ENCODE measurements at places on chromosomes 11 and 22.

DNA sequence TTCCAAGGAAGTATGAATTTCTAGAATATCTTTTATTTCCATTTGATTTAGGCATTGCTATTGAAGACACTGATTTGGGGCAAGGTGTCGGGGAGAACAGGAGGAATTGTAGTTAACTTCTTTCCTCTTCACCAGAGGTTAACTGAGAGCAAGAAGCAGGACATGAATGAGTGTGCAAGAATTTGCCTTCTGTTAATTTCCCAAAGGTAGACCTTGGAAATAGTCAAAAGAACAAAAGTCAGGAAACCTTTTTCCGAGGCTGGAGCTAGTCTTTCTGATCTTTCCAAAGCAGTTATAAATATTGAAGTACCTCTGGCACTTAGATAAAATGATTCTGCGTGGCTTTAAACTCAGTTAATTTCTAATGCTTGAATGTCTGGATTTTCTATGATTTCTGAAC is 66.9 kb downstream of the MTMR3 start:
- DNase-seq = no peak

- DNase-seq = no peak
These were observed 11.3 kb upstream of the MTMR3 start for GRCh38 chr22:29871684-29872083.

- no peak for DNase-seq
These were observed 780.6 kb downstream of the OPCML start for GRCh38 chr11:132751516-132752250.

DNA sequence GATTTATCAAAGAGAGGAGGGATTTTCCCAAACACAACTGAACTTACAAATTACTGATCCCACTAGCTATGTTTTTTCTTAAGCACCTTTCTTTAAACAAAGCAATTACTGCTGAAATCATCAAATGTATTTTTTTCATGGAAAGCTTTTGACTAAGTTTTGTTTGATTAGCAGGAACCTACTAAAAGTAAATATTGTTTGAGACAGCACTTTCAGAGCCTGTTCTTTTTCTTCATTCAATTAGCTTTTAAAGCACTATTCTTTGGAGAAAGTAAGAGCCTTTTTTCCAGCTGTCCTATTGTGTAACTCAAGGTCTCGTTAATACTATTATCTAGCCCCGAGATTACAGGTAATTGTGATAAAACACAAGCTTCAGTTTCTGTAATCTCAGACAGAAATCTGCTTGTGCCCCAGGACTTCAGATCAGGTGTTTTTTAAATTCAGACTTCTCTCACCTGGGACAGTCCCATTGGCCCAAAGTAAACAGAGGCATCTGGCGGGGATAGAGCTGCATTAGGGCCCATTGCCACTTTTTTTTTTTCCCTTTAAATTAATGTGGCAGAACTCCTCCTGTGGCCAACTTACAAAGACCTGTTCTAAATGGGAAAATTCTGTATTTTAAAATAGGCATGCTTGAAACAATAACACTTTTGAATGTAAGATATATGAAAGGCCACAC is 11.0 kb downstream of the CSTPP1 start:
- DNase-seq = no peak

DNA sequence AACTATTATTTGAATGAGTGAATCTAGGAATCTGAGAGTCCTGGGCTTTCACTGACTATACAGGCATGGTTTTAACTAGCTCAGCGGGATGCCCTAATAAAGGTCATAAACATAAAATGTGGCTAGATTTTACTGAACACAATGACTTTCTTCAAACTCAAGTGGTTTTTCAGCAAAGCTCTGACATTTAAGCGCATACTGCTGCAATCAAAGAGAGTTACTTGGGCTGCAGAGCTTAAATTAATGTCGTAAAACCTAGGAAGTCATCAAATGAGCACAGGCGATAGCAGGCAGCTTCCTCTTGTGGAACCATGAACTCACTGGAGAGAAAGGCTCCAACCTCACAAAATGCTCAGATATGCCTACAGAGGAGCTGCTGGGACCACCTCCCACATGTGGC is 6.7 kb downstream of the CSNK2A3 start:
- no peak for DNase-seq

DNA sequence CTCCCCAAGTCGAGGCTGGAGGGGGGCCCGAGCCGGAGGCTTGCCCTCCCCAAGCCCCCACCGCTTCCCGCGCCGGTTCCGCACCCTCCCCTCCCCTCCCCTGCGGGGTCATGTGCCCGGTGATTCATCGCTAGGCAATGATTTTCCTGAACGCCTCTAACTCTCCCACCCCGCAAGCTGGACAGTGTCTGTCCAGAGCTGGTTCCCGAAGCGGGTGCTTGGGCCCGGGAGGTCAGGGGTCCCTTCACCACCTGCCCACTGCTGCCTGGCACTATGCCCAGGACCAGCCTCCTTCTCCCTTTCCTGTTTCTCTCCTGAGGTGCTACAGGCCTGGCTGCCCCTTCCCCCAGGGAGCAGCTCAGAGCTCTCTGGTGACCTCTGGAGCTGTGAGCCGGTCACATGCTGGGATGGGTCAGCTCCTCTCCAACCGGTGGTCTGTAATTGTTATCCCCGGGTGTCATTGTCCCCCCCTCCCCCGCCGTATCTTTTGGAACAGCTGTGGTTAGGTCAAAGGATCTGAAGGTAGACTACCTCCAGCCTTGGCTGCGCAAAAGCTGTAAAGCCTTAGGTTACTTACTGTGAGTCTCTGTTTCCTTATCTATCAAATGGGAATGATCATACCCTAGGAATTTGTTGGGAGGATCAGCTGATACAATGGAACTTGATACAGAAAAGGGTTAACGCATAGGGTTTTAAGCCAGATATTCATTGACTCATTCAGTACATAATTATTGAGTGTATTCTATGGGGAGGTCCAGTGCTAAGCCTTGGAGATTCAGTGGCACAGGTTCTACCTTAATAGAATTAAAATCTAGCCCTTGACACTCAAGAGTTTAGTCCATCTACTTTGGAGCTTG is 753 bp downstream of the STX3 start:
- DNase-seq = peak; percentile 69

GRCh38 chr22:47139790-47140119 is 377.3 kb downstream of the TBC1D22A start:
- DNase-seq = no peak

DNA sequence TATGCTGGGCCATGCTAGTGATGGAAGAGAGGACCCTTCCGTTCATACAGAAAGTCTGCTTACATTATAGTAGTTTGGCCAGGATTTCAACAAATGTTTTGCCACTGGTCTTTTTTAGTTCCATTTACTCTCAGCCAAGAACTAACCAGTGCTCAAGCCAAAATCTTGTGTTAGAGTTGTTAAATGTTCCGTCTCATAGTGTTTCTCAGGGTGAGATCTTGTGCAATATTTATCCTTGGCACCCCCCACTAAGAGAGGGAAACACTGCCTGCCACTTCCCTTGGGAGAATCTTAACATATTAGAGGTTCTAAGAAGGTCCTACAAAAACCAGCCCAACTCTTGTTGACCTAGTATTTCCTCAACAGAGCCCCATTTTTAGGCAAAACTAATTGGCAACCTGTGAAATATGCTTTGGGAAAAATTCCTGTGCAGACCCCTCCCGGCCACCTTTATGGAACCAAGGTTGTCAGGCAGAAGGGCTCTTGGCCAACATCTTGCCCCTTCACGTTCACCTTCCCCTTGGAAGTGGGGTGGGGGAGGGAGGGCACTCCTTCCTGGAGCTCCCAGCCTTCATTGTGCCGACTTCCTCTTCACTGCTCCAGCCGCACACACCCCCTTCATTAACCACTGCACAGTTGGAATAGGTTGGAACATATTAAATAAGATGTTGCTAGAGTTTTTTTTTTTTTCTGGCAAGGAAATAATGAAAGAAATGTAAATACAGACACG is 173.2 kb upstream of the SORL1-AS1 start:
- DNase-seq = no peak

DNA sequence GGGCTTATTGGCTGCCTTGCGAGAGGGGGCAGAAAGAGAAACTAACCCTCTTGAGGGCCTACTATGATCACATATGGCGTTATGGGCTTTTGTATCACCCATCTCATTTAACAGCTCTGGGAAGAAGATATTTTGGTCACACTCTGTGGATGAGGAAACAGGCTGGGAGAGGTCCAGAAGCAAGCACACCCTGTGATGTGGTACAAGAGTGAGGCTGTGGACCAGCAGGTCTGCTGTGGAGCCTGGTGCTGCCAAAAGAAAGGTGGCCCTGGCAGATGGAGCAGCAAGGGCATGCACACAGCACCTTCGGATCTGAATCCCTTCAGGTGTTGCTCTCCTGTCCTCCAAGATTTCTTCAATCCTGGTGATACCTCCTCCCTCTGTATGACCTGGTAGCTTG is 64.1 kb downstream of the KCNC1 start:
- no peak for DNase-seq

DNA sequence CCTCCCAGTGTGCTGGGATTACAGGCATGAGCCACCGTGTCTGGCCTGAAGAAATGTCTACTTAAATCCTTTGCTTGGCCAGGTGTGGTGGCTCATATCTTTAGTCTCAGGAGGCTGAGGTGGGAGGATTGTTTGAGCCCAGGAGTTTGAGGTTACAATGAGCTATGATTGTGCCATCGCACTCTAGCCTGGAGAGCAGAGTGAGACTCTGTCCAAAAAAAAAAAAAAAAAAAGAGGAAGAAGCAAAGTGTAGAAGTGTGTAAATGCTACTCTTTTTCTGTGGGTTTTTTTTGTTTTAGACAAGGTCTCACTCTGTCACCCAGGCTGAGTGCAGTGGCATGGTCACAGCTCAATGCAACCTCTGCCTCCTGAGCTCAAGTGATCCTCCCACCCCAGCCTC is 6.4 kb upstream of the ATG16L2 start:
- DNase-seq = no peak

DNA sequence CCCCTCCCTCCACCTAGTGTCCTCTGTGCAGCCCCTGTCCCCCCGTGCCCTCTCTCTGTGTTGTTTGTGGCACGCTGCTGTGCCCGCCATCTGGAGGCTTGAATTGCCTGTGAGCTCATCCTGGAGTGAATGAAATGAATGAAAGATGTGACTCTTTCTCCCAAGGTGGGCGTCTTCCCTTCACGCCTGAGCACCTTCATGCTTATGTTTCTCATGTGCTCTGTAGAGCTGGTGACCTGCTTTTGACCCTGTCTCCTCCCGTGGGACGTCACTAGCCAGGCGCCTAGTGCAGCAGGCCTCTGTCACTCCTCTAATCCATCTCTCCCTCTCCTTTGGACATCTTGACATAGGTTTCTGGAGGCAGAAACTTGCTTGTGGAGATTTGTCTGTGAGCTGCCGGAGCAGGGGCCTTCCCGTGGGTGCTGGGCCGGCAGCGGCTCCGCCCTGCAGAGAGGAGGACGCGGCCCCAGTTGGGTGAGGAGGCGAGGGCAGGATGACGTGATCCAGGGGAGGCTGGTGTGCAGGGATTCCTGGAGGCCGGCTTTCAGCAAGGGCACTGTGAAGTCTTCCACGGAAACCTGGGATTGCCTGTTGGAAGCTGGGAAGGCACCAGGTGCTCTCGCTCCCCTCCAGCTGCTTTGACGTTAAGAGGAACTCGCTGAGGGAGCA is 40.6 kb downstream of the MUC6 start:
- no peak for DNase-seq

DNA sequence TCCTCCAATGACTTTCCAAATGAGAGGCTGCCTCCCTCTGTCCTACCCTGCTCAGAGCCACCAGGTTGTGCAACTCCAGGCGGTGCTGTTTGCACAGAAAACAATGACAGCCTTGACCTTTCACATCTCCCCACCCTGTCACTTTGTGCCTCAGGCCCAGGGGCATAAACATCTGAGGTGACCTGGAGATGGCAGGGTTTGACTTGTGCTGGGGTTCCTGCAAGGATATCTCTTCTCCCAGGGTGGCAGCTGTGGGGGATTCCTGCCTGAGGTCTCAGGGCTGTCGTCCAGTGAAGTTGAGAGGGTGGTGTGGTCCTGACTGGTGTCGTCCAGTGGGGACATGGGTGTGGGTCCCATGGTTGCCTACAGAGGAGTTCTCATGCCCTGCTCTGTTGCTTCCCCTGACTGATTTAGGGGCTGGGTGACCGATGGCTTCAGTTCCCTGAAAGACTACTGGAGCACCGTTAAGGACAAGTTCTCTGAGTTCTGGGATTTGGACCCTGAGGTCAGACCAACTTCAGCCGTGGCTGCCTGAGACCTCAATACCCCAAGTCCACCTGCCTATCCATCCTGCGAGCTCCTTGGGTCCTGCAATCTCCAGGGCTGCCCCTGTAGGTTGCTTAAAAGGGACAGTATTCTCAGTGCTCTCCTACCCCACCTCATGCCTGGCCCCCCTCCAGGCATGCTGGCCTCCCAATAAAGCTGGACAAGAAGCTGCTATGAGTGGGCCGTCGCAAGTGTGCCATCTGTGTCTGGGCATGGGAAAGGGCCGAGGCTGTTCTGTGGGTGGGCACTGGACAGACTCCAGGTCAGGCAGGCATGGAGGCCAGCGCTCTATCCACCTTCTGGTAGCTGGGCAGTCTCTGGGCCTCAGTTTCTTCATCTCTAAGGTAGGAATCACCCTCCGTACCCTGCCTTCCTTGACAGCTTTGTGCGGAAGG is 2.9 kb downstream of the APOC3 start:
- no peak for DNase-seq

Measured in activated naive CD8-positive, alpha-beta T cell treated with anti-CD3 and anti-CD28 coated beads, Interleukin-2, amount 10 ng/mL, durations not matched to agents 7 days and 5 days (primary cell).